Fibroblast of skin of back (primary cell): ENCODE measurements at places on chromosomes 5 and 9.

GRCh38 chr9:75147638-75148037 lies 59.3 kb downstream of the OSTF1 start:
- DNase-seq: peak; percentile 53

GRCh38 chr5:66440202-66440680 lies 156.0 kb upstream of the MAST4 start:
- DNase-seq: peak; percentile 75

DNA sequence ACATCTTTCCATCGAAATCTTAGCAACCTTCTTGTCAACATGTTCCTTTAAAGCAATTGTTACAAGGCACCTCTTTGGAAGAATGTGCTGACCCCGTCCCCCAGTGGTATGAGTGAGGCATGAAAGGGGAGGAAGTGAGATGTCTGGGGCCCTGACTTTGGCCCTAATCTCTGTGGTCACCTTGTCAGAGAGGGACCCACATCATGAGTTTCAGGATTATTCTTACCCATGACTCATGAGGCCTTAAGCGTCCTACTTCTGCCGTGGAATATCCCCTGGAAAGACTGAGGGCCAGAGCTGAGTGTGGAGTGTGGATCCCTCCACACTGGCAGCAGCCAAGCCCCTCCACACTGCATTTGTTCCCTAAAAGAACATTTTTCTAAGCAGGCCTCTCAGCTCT lies 81.2 kb downstream of the FSTL4 start:
- peak; percentile 1 for DNase-seq

DNA sequence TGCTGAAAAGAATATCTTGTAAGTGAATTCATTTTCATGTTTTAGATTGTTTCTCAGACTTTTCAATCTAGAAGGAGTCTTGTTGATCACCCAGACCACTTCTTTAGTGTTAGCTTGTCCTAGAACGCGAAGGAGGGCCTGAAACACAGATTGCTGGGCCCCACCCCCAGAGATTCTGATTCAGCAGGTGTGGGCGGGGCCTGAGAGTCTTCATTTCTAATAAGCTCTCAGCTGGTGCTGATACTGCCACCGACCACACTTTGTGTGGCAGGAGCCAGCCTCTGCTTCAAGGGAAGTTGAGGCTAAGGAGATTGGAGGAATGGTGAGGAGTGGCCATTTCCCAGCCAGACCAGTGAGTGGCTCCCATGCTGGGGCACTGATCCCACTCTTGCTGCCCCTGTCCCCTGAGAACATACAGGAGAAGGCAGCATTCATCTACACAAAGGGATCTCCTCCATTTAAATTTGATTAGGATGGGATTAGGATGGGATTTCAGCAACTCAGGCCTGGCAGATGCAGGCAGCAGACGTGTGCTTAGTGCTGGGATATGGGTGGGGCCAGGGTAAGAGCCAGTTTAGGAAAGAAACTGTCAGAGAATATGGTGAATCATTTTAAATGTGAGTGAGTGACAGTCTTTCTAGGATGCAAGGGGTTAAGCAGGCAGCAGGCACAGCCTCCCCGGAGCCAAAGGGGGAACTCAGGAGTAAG lies 35.9 kb downstream of the ZNF618 start:
- DNase-seq: no peak

- no peak for DNase-seq
These were observed 94.4 kb downstream of the GLDC start for GRCh38 chr9:6551136-6551535.

DNA sequence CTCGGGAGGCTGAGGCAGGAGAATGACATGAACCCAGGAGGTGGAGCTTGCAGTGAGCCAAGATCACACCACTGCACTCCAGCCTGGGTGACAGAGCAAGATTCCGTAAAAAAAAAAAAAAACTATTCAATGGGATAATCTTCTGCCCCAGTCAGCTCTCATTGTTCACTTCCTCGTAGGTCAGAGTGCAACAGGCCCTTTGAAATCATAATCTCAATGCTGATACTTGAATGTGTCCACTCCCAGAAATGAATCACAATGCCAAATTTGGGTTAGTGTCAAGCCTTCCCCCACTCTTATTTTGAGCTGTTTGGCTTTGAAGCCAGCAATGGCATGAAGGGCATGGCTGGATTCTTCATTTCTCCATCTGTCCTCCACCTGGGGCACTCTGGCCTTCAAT lies 610.3 kb upstream of the KLF4 start:
- DNase-seq: no peak

GRCh38 chr5:60143942-60144549 lies 250.5 kb upstream of the PDE4D start:
- no peak for DNase-seq

GRCh38 chr9:97440160-97440559 lies 28.3 kb downstream of the TDRD7 start:
- DNase-seq: no peak

GRCh38 chr5:5979761-5980537 lies 398.4 kb downstream of the MED10 start:
- DNase-seq: peak; percentile 5
